ENCODE measurements at places on chromosomes 3 and 15.

GRCh38 chr3:71978150-71978721 is 193.3 kb upstream of the PROK2 start:
- DNase-seq: no peak

DNA sequence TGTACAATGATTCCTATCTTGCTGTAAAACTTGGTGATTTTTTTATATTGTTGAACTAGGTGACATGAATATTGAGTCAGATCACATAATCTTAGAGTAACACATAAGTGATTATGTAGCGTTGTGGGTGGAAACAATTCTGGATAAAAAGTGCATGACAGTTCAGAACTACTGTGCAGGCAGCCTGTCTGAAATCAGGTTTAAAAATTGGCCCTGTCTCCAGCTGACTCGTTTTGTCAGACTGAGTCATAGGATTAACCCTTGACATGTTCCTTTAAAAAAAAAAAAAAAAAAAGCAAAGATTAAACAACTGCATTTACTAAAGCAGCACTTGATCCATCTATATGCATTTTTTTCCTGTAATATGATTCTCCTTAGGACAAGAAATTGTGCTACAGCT is 160.0 kb upstream of the CGNL1 start:
- no peak for DNase-seq

GRCh38 chr3:175655351-175655750 is 796.2 kb downstream of the NAALADL2 start:
- DNase-seq: no peak

- DNase-seq: no peak
These were observed 10.0 kb downstream of the IQSEC1 start for GRCh38 chr3:13063225-13063624.
